NCI-H1105 (cell line): ENCODE measurements at places on chromosomes 13 and 19.

DNA sequence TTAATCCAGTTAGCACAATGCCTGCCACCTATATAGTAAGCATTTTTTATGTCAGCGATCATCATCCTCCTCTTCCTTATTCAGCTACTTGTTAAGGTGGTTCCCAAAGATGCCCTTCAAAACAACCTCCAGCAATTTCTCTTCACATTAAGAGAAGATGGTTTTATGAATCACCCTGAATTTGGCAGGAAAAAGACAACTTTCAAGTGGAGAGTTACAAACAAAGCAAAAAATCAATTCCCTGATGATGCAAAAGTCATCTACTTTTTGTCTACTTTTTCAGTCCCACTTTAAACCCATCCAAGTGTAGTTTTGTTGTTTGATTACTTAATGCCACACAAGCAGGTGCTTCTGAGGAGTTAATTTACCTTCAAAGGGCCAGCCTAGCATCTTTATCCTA, 139.1 kb upstream of the SERP2 start:
- no peak for DNase-seq

GRCh38 chr13:43514311-43514710, 272.5 kb downstream of the ENOX1 start:
- no peak for DNase-seq

DNA sequence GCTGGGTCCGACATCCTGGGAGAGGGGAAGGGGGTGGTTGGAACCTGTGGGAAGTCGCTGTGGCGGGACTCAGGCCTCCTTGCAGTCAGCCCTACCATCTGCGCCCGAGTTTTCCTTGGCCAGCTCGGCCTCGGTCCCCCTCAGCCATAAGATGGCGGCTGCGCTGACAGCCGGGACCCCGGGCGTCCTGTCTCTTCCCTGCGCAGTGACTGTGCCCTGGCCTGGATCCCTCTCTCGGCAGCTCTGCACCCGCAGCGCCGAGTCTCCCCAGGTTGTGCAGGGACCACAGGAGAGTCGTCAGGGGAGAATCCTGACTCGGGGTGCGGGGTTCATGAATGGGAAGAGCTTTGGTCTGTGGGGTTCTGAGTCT, 345 bp downstream of the ZNF257 start:
- DNase-seq, result no peak

DNA sequence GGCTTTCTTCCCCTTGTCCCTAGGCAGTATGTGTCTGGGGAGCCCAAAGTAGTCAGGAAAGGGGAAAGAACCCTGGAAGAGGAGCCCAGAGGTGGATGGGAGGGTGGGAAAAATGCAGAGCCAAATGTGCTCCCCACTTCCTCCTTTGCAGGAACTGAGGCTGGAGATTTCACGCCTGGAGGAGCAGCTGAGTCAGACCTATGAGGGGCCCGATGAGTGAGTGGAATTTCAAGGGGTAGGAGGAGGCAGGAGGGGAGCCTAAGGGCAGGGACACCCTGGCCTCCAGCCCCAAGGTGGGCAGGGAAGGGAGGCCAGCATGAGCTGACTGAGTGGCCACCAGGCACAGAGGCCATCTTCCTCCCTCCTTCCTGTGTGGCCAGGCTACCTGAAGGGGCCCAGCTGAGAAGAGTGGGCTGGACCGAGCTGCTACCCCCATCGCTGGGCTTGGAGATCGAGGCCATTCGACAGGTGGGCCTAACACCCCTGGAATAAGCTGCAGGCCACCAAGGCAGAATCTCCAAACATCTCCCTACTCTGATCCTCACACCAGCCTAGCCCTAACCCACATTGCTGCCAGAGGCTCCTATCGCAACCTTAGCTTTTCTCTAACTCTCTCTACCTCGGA, 14.3 kb downstream of the PTH2 start:
- no peak for DNase-seq

DNA sequence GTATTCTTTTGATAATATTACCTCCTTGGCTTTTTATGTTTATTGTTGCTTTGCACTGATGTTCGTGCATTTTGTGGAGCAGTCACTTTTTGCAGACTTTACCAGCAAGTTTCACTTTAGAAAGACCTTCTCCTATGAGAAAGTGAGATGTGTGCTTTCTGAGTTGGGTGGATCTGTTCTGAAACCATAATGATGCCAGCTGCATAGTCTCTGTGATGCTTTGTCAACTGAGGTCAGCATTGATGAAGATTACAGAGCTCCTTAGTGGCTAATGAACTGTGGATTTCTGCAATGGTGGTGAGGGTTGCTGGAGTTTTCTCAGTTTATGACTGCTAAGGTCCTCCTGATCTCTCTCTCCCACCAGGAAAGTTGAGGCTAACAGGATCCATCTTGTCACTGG, 309.9 kb upstream of the SLITRK6 start:
- DNase-seq, result no peak

DNA sequence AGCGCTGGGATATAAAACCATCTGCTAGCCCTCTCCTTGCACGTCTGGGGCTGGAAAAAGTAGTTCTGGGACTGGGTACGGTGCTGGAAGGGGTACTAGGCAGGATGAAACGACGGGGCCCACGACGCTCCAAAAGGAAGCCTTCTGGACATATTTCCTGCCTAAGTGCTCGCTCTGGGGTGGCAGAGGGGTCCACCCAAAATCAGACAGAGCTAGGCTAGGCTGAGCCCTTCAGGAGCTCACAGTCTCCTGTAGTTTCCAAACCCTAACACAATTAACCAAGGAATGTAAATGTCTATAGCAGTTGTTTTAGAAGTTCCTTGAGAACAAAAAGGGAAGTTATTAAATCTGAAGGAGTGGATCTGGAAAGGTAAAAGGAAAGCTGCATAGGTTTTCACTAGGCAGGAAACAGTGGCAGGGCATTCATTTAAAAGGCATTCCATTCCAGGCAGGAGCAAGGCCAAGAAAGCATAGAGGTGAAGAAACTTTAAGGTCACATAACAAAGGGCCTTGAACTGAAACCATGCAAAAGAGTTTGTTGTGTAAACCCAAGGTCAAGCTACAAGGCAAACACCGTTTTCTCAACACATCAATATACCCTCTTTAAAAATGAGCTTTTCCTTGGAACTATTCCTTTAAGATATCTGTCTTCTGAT, 634 bp upstream of the DIAPH3 start:
- no peak for DNase-seq

- no peak for DNase-seq
Observed at GRCh38 chr13:99642006-99642405, 140.7 kb downstream of the TM9SF2 start.

GRCh38 chr13:107961849-107962608, 253.3 kb downstream of the LIG4 start:
- DNase-seq, result no peak

- DNase-seq, result no peak
Observed at GRCh38 chr13:59458908-59459579, 704.7 kb downstream of the DIAPH3 start.

GRCh38 chr13:113049521-113049941, 56.1 kb upstream of the F7 start:
- no peak for DNase-seq

- DNase-seq, result peak; percentile 19
Observed at GRCh38 chr13:99465454-99465853, 35.8 kb upstream of the TM9SF2 start.

DNA sequence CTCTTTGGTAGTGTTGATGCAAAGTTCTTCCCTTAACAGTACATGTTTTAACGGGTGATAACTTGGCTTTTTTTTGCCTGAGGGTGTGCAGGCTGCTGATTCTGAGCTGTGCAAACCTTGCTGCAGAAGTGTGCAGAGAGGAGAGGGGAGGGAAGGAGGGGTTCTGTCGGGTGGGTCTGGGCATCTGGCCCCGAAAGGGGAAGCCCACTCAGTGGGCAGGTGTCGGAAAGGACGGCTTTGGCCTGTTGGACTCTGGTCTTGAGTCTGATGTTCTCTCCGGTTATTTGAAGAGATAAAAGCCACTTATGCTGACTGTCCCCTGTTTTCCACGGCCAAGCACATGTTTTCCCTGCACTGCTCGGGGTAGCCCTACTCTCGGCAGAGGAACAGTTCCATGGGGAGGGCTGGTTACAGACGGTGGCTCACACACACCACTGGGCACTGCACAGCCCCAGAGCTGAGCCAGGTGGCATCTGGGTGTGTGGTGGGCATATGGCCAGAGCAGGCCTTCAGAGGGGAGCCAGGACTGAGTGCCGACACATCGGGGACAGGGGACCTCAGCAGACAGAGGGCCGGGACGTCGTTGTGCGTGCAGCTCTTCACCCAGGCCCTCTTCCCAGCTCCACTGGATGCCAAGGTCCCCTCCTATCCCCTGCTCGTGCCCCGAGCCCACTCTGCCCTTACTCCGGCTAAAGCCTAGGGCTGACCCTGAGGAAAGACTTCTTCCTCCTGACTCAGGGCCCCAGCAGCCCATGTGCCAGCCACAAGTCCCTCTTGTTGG, 93.2 kb downstream of the TEX29 start:
- no peak for DNase-seq

DNA sequence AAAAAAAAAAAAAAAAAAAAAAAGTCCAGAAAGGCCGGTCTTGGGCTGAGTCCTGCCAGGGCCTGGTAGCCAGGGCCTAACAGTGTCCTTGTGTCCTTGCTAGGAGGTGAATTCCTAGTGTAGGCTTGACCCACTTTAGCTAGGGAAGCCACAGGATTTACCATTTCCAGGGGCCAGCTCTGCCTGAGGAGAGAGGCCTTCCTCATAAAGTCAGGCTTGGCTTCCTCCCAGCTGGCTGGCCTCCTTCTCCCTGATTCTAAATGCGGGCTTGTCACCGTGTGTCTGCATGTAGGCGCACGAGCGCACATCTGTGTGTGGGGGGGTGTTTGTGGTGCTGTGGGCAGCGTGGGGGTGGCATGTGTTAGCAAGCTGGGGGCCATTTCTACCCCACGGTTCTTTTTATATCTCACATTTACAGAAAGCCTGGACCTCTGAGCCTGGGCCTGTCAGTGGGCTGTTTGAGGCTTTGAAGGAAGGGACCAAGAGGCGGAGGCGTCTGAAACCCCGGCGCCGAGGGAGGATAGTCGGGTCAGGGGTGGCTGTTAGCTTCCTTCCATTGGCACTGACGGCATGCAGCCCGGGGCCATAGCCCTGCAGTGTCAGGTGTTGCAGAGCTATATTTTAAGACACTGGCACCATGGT, 31.7 kb downstream of the IER2 start:
- no peak for DNase-seq

GRCh38 chr19:18651733-18652132, 14.9 kb downstream of the KLHL26 start:
- DNase-seq, result no peak

GRCh38 chr13:30037306-30037705, 186.9 kb upstream of the UBL3 start:
- DNase-seq, result no peak

DNA sequence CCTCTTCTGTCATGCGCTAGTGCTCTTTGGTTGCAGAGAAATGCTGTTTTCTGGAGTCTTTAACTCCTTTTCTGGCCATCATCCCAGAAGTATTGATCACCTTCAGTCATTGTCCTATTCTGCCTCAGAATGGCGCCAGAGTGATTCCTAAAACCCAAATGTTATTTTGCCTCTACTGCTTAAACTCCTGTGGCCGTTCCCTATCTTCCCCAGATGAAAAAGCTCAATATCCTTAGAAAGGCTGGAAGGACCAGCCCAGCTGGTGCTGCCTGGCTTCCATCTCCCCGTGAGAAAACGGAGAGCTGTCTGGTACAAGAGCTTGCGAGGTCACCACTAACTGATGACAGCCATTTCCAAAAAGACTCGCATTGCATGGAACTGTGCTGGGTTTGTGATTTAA, 179.1 kb downstream of the RBM26 start:
- no peak for DNase-seq

DNA sequence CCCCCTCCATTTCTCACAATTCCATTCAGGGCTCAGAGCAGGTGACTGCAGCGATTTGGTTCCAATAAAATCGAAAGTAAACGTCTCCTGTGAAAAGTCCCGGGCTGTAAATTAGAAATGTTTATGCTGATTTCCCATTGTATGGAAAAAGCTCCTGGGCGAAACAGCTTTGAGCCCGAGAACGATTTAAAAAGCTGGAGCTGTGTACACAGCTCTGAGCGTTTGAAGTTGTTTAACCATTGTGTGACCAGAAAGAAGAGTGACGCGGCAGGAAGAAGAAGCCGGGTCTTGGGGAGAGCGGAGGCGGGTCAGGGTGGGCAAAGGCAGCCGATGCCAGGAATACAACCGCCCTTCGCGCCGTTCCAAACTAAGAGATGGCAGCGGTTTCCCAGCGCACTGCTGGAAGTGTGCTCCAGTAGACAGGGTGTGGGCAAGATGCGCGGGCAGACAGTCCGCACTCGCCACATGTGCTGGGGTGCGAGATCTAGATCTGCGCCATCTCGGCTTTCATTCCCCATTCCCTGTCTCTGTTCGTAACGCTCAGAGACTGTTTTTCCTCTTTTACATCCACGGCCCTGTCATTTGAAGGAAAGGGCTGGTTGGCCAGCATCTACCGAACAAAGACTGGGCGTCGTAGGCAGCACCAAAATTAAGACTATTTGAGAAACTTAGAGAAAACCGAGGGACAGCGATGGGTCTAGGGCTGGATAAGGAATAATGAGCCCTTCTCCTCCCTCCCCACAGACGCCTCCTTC, 960 bp upstream of the GSX1 start:
- DNase-seq, result no peak

DNA sequence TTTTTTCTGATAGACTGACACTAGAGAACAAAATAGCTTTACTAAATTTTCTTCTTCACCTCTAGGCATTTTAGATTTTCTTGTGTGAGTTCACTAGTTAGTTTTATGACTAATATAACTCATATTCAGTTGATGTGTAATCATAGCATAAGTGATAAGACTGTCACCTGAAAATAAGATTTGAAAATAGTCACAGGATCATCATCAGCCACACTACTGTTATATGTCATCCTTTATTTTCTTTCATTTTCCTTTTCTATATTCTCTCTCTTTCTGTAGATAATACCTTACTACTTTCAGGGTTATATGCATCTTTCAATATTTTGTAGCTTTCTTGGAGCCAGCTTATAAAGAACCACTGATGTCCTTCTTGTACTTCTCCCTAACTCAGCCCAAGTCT, 292.6 kb downstream of the TDRD3 start:
- DNase-seq, result no peak

DNA sequence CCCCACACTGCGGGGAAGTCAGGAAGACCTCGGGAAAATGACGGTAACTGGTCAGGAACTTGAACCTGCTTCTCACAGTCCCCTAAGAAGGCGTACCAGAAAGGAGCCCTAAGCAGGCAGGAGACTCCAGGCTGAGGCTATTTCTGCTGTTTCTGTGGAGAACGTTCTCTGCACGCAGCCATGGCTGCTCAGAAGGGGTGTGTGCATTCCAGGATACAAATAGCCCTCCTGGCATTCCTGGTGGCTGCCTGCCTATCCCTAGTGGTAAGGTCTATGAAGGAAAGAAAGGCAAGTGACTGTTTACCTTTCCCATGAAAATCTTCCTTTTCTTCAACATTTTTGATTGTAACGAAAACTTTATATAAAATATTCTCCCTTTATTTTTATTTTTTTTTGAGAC, 2.5 kb downstream of the SGCG start:
- DNase-seq, result no peak

DNA sequence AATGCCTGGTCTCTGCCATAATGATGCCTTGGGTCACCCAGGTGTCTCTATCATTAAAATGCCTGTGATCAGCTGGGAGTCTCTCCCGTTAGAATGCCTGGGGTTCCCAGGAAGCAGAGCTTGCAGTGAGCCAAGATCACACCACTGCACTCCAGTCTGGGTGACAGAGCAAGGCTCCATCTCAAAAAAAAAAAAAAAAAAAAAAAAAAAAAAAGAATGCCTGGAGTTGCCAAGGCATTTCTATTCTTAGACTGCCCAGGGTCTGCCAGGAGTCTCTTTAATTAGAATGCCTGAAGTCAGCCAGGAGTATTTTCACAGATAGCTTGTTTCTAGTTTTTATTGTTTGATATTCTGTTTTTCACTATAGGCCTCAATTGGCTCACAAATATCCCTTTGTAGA, 1552.5 kb downstream of the UQCRFS1 start:
- DNase-seq, result no peak

- DNase-seq, result no peak
Observed at GRCh38 chr19:5933391-5934068, 19.5 kb downstream of the CAPS start.
